ENCODE measurements at places on chromosomes 6 and 20. TPM values are rescaled to one million over a fixed set of nuclear protein-coding genes. Genes with fewer than 3 reads are reported as not detected.

LRRN4 gene
- polyA plus RNA-seq = not detected

LGSN gene
- not detected for polyA plus RNA-seq

HLA-E gene
- 3,086 TPM for polyA plus RNA-seq

SGK2 gene
- not detected for polyA plus RNA-seq
